ENCODE measurements at places on chromosomes 2 and 18. TPM values are rescaled to one million over a fixed set of nuclear protein-coding genes. Genes with fewer than 3 reads are reported as not detected.

Gene GREB1
- 6.6 TPM for total RNA-seq

DNA sequence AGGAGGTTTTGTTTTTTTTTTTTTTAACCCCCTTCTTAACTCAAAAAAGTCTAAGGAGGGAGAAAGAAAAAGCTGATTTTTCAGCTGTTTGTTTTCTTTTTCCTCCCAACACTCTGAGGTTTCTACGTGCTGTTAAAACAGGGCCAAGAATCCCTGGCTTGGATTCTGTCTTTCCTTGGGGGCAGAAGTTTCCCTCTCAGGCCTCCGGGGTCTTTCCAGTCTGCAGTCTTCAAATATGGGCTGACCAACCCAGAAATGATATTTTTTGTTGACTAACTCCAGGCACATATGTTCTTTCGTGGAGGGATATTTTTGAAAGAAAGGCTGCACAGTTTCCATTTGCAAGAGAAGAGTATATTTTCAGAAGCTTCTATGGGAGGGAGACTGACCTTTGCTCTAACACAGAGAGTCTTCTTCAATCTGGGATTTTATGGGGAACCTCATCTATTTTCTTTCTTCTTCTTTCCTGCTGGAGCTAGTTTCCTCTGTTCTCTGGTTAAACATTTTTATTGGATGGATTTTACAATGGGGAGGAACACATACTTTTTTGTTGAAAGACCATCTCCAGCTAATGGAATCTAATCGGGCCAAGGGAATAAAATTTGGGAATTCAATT is 93.3 kb upstream of the SPRED2 start:
- DNase-seq, result no peak

Gene SLC30A3
- 0.46 TPM for total RNA-seq

DNA sequence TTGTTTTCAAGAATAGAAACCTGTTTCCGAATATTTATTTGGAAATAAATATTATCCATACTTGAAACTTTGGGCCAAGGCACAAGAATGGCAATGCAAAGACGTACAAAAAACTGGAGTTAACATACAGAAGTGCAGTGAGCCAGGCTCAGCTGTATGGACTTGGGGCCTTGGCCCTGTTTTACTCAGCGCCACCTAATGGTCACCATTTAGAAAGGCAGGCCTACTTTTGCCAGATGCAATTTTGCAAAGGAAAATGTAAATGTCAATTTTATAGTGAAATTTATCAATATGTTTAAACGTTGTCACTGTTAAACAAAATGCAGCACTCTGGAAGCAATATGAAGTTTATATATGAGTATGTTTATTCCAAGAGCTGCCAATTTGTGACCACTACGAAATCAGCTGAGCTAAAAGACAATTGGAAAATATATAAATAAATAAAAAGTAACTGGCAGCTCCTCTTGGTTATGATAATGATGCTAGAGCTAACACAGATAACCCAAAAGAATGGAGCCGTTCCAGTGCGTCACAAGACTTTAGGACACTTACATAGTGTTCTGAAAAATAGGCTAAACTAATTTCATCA is 155.0 kb downstream of the ARHGAP15 start:
- DNase-seq, result peak; percentile 53

- peak; percentile 63 for DNase-seq
Measured at GRCh38 chr2:85728883-85729824, 24.6 kb upstream of the ATOH8 start.

GRCh38 chr2:8076448-8077342 is 605.2 kb upstream of the ID2 start:
- no peak for DNase-seq

Data from H4 (cell line).